ENCODE measurements at places on chromosomes 5 and 9.

- DNase-seq = no peak
Measured at GRCh38 chr9:104068546-104068945, 25.6 kb upstream of the SMC2 start.

DNA sequence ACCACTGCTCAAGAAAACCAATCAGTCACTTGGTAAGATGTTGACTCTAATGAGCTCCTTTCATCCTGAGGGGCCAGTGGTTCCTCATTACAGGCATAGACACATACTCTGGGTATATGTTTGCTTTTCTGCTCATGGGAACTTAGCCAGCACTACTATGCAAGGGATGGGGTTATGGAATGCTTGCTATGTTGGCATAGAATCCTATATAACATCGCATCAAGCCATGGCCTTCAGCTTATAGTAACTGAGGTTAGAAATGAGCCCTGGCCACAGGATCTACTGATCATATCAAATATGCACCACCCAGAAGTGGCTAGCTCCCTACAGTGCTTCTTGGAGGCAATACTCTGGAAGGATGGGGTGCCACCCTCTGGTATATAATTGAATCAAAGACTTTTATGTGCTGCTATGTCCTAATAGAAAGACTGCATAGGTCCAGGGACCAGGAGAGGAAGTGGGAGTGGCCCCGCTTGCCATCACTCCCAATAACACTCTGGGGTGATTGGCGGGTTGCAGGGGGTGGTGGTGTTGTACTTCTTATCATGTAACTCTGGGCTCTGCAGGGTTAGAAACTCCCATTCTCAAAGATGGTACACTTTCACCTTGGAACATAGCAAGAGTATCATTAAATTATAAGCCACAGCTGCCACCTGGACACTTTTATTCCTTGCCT is 70.3 kb downstream of the ZNF366 start:
- DNase-seq = no peak

- DNase-seq = no peak
Measured at GRCh38 chr9:16708656-16709435, 161.6 kb downstream of the BNC2 start.

DNA sequence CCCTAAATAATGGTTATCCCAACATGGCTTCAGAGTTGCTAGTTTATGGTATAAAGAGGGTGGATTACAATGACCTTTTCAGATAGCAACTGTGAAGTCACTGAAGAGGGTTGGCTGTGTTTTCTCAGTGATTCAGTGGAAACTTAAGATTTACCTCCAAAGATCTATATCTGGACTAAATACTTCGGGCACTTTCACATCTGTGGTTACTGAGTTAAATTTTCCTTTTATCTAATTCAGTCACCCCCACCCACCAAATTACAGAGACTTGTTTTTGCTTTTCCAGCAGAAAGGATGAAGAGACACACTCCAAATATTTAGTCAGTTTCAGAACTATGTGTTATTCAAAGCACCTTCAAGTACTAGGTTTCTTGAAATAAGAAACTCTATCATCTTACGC is 573.2 kb downstream of the CCDC171 start:
- DNase-seq = no peak

GRCh38 chr5:123809594-123810221 is 297.7 kb downstream of the CSNK1G3 start:
- no peak for DNase-seq

GRCh38 chr9:6328103-6328502 is at the start of gene TPD52L3:
TSS of gene TPD52L3 (plus strand) at chr9:6328375. CDS start at chr9:6328596, 221 bp downstream.
- DNase-seq = no peak

GRCh38 chr9:13447843-13448422 is 168.4 kb upstream of the MPDZ start:
- no peak for DNase-seq

DNA sequence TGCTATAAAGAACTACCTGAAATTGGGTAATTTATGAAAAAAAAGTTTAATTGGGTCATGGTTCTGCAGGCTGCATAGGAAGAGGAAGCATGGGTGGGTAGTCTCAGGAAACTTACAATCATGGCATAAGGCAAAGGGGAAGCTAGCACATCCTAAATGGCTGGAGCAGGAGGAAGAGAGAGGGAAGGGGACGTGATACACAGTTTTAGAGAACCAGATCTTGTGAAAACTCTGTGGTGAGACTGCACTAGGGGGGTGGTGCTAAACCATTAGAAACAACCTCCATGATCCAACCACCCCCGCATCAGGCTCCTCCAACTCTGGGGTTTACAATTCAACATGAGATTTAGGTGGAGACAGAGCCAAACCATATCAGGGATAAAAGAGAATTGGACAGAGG is 624.2 kb downstream of the PRR16 start:
- no peak for DNase-seq

GRCh38 chr5:177296581-177296980 is 6.9 kb downstream of the RAB24 start:
- DNase-seq = no peak

GRCh38 chr5:14057289-14057688 is 85.9 kb upstream of the TRIO start:
- no peak for DNase-seq

- DNase-seq = no peak
Measured at GRCh38 chr5:89930591-89931392, 478.8 kb downstream of the CETN3 start.

DNA sequence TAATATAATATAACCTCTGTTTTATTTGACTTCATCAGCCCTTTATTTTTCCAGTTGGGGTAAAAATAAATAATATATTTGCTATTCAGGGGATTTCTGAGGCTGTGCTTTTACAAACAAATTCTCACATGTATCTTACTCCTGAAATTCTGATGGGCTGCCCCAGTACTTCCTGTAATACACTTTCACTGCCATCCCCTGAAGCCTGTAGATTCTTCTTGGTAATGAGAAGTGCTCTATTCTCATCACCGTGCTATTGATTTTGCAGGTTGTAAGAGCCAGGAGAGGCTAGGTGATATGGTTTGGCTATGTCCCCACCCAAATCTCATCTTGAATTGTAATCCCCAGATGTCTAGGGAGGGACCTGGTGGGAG is 91.9 kb upstream of the CEP78 start:
- no peak for DNase-seq

DNA sequence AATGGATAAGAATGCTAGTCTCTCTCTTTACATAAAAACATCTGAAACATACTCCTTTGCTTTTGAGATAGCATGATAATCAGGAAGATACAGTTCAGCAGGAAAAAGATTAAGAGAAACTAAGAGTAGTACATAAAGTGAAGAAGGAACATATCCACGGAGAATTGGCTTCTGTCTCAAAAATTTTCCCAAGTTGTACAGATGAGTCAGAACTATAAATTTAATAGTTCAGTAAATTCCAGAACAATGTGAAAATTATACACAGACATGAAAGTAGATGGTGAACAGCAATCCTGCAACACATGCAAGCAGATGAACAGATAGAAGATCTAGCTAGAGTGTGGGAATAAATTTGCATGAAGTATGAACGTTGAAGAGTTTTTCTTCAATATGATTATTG is 691.4 kb upstream of the RIOK2 start:
- DNase-seq = no peak

DNA sequence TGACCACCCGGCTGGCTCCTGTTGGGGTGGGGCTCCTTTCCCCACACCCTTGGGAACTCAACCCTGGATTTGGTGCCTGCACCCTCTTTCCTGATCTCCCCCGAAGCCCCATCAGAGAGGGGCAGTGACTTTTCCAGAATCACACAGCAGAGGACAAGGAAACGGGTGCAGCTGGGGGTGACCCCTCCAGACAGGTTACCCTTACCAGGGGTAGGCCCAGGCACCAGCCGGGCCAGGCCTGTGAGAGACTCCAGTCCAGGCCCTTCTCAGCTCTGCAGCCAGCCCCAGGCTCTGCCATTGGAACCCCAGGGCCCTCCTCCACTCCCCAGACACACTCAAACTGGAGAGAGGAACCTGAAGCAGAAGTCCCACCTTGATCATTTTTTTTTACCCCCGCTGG is 19.0 kb upstream of the PHYHD1 start:
- no peak for DNase-seq

- DNase-seq = no peak
Measured at GRCh38 chr5:6837519-6838110, 124.4 kb downstream of the TENT4A start.

DNA sequence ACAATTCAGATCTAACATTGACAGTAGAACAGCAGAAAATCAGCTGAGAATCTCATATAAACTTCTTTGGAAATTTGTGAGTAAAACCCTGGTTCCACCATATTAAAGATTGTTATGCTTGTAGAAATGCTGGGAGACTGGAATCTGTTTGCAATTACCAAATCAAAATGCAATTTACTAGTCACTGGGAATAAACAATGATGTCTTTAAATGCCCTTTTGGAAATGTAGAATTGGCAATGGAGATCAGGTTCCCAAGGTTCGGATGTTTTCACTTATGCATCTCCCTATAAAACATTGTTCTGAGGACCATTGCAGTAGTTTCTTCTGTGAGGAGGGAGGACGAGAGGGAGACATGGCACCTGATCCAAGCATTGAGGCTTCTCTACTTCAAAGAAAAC is 384.4 kb downstream of the TMEM167A start:
- DNase-seq = no peak

- no peak for DNase-seq
Measured at GRCh38 chr5:123976379-123977033, 464.5 kb downstream of the CSNK1G3 start.

- no peak for DNase-seq
Measured at GRCh38 chr5:32942225-32942989, 231.3 kb downstream of the NPR3 start.

GRCh38 chr5:61619777-61620518 is 287.9 kb downstream of the ZSWIM6 start:
- no peak for DNase-seq

GRCh38 chr5:65209341-65209740 is 272.4 kb downstream of the ADAMTS6 start:
- no peak for DNase-seq

GRCh38 chr5:142795251-142795650 is 25.1 kb downstream of the ARHGAP26 start:
- DNase-seq = no peak

- no peak for DNase-seq
Measured at GRCh38 chr5:54828151-54828550, 157.2 kb downstream of the ESM1 start.

Data from stimulated activated CD4-positive, alpha-beta T cell treated with anti-CD3 and anti-CD28 coated beads, TNF-alpha, amount 100 ng/mL, for 24 hours (primary cell).